ENCODE measurements at places on chromosomes 7 and 10.

DNA sequence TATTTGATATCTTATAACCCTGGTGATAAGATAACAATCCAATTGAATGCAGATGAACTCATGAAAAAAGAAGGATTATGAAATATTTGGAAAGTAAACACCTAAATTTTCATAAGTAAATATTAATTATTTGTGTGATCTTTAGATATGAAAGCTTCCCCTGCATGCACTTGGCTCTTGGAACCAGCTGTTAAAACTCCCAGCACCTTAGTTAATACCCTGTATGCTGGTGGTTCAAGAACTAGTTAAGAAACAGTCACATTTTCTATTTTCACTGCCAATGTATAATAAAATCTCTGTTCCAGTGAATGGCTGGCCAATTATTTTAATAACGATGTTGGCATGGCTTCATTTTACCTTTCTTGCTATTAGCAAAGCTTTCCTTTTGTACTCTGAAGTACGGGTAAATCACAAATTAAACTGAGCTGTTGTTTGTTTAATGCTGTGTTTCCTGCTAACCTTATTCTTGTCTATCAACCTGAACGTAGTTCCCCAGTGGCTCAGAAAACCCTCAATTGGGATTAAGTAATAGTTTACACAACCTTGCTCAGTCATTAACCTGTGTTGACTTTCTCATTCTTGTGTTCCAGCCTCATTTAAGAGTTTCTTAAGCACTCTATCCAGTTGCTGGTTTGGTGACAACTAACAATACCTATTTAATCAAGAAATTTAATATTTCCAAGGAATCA, 38.9 kb downstream of the MET start:
- no peak for DNase-seq

GRCh38 chr7:120274482-120274881, 1.5 kb downstream of the KCND2 start:
- DNase-seq = no peak

- DNase-seq = no peak
These were observed 4.4 kb downstream of the ZNF32 start for GRCh38 chr10:43644252-43644651.

DNA sequence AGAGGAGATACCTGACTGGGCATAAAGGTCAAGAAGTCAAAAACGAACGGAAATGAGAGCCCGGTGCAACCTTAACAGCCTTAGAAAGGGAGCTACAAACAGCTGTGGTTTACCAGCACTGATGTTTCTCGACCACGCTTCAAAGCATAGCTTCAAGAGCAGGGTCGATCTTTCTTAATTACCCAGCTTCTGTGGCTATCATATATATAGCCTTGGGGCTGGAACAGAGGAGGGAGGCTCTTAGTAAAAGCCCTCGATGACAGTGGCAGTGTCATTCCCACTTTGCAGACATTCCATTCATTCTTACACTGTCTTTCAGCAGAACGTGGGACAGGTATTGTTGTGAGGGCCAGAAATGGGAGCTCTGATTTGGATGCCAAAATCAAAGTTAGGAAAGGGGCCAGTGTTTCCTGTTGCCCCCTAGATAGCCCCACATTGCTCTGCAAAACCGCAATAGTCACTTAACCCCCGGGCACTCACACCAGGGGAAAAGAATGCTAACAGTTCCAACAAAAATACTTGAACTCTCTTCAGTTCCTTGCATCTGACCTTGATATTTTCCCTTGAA, 141.5 kb downstream of the MTPAP start:
- DNase-seq = no peak

DNA sequence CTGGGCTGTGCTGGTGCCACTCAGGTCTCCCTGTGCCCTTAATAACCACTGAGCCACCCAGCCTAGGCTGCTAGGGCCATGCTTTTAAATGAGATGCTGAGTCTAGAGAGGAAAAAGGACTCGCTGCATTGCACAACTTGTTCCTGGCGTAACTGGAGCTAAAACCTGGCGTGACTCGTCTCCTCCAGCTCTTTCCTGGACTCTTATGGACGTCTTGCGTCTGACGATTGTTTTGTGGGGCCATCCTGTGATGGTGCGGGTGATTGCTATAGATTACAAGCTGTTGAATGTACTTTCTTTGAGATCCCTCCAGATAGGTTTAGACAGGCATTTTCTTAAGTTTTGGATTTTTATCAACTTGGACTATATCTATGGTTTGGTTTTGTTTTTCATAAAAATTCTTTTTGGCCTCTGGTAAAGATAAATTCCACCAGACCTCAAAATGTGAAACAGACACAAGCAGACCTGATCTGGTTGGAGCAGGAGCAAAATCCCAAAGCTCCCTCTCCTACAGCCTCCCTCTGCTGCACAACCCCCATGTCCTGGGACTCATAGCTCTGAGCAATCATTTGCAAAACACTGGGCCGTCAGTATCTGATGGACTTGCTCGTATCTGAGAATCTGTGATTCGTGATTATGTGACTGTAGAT, 230.3 kb downstream of the ARHGAP12 start:
- DNase-seq = no peak

- DNase-seq = no peak
These were observed 73.0 kb upstream of the GTF2IRD1 start for GRCh38 chr7:74380720-74381119.

- DNase-seq = no peak
These were observed 113.4 kb downstream of the GPR158 start for GRCh38 chr10:25288181-25288580.

DNA sequence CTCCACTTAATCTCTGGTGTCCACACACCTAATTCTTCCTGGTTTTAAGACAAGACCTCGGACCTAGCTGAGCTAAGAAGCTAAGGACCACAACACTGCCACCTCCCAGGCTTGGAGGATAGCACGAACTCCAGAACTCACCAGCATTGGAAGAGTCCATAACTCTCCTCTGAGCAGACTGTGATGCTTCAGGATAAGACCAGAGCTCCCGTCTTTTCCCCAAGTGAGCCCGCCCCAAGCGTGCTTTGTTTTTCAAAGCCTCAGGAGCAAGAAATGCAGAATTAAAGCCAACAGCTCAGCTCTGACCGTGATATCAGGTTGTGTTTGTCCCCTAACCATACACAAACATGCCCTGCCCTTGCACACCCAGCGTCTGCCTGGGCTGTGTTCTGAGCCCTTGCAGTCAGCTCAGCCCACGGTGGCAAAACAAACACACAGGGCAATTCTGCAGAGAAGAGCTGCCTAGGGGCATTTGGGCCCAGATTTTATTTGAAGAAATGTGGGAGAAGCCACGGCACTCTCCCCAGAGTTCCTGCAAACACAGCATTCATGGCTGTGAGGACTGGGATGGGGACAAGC, 145.4 kb downstream of the WDR11 start:
- no peak for DNase-seq

GRCh38 chr7:114759347-114760062, 162.4 kb upstream of the MDFIC start:
- no peak for DNase-seq

GRCh38 chr10:86200269-86200668, 166.3 kb downstream of the GRID1 start:
- no peak for DNase-seq

Data from activated naive CD4-positive, alpha-beta T cell treated with anti-CD3 and anti-CD28 coated beads, Interleukin-2, amount 10 ng/mL, durations not matched to agents 7 days and 5 days (primary cell).